ENCODE measurements at places on chromosomes 4 and X.

GRCh38 chrX:112731793-112732192, 52.1 kb upstream of the LHFPL1 start:
- no peak for DNase-seq

- no peak for DNase-seq
Observed at GRCh38 chrX:104189837-104190236, 23.6 kb downstream of the FAM199X start.

- no peak for DNase-seq
Observed at GRCh38 chr4:113468165-113469022, 293.1 kb downstream of the CAMK2D start.

- no peak for DNase-seq
Observed at GRCh38 chr4:22500831-22501714, 14.8 kb downstream of the ADGRA3 start.

- no peak for DNase-seq
Observed at GRCh38 chrX:84046403-84046984, 141.5 kb downstream of the RPS6KA6 start.

- DNase-seq: no peak
Observed at GRCh38 chr4:17468619-17469221, 43.2 kb downstream of the QDPR start.

DNA sequence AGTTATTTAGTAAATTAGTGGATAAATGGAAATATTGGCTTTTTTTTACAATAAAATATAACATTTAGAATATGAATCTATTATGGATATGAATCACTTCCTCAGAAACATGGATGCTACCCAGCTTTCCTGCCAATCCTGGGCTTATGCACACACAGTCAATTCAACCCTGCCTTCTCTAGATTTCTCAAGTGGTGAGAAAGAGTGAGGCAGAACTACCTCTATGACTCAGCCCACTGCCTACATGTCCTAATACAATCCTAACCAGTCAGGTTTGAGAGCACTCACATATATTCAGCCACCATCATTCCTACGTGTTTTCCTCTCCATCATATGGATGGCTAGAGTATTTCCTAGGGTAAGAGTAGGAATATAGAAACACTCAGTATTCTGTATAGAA, 91.1 kb upstream of the ANKRD50 start:
- no peak for DNase-seq

- DNase-seq: no peak
Observed at GRCh38 chr4:84366161-84366560, 132.9 kb downstream of the NKX6-1 start.

GRCh38 chr4:134632056-134632455, 430.5 kb upstream of the PABPC4L start:
- no peak for DNase-seq

DNA sequence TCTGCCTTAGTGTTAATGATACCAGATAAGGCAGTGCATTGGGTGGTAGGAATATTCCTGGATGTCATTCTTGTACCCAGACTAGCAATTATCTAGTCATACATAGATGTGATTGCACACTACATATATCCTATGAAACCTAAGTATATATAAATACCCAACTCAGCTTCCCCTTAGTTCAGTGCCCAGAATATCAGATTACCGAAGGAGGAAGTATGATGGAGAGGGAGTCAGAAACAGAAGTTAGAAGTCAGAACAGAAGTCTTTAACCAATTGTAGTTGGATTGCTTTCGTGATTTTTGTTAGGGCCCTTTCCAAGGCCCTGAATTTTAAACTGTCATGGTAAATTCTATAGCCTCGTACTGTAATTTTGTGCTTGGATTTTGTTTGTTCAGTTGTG, 42.9 kb downstream of the MOB1B start:
- no peak for DNase-seq

DNA sequence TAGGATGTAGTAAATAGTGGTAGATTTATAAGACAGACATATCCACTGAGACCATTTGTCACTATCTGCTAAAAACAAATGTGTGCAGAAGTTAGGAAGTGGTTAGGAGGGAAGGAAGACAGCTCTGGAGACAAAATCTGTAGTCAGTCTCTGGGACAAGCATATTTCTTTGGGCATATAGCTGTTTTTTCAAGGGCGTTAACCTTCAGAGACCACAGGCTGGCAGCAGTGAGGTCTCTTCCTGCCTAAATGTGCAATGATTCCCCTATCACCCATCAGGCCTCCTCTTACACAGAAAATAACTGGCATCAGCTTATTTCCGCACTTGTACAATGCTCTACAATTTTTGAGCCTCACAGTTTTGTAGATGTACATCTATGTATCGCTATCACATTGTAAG, 6.5 kb downstream of the TMEM150C start:
- DNase-seq: no peak

GRCh38 chr4:158314756-158315487, 104.6 kb downstream of the TMEM144 start:
- no peak for DNase-seq

DNA sequence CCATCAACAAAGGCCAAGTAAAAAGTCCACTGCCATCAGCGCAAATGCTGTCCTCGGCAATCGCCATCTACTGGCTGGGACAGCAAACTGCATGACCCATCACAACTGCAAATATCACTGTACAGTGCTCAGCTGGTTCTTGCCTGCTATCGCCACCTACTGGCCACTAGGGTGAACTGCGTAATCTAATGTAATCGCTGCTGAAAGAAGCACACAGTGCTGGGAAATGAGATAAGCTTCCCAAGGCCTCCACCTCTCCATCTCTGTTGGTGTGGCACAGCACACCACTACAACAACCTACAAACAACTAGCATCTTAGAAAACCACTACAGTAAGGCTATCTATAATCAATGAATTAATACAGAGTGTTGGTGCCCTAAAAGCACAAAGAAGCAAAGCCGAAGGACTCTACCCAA, 298.3 kb downstream of the TEX13A start:
- DNase-seq: no peak

- no peak for DNase-seq
Observed at GRCh38 chr4:185086053-185086452, 57.0 kb upstream of the SLC25A4 start.

DNA sequence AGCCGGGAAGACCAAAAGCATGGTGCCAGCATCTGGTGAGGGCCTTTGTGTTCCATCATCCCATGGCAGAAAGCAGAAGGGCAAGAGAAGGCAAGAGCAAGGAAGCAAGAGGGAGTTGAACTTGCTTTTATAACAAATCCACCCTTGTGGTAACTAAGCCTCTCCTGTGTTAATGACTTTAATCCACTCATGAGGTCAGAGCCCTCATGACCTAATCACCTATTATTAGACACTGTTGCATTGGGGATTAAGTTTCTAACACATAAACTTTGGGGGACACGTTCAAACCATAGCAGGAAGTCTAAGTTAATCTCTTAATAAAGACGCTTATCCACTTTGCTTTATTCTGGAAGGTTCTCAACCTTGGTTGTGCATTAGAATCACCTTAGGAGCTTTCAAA, 12.5 kb upstream of the PCYT1B start:
- no peak for DNase-seq

- DNase-seq: no peak
Observed at GRCh38 chr4:23353200-23353599, 536.6 kb downstream of the PPARGC1A start.

DNA sequence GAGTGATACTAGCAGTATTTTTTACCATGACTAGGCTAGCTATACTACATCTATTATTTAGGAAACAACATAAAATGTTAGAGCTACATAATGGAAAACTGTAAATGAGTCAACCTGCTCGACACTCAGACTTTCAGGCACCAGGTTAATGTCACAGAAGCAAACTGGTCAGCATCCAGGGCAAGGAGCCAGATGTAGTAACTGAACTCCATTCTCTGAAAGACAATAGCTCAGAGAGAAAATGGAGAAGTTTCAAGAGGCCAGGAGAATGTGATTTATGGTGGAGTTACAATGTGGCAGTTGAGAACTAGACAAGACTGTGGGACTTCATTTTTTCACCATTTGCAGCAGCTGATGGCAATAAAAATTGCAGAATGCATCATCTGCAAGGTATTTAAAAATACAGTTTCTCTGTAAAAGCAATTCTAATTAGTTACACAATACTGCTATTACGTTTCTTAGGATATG, 342.7 kb upstream of the PABPC4L start:
- DNase-seq: no peak

DNA sequence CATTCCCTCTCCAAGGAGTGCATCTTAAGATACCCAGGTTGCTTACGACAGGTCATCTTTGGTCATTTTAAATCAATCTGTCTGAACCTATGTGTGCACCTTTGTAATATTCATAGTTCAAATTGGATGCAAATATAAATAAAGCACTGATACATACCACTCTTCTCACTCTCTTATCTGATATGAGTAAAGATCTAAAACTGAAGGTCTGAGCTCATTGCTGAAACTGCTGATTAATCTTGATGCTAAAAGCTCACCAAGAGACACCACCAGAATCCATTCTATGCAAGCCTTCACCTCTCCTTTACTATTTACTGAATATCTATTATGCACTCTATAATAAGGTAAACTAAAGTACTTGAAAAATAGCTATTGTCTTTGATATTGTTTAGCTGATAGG, 16.6 kb downstream of the HSD17B13 start:
- DNase-seq: no peak

DNA sequence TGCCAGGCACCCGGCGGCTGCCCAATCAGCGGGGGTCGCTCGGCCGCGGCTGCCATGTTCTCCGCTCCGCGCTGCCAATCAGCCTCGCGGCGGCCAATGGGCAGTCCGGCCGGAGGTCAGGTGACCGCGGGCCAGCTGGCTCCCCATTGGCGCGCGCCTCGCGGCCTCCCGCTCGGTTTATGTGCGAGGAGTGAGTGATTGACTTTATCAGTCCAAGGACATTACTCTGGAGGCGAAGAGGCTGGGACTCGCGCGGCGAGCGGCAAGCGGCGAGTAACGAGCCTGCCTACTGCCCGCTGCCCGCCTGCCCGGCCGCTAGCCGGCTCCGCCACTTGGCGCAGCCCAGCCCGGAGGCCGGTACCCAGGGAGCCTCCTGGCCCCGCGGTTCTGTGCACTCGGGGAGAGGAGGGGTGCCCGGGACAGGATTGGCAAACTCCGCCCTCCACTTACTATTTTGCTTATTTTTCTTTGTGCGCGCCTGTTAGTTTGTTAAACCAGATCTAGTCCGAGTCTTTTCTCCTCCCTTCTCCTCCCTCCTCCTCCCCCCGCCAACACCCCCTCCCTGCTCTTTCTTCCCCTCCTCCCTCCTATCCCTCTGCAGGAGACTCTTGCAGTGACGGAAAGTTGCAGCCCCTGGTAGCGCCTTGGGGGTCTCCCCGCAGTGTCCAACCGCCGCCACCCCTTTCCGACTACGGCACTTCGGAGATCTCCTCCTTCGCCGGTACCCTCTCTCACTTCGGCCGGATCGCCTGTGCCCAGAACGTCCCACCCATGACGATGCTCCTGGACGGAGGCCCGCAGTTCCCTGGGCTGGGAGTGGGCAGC, at the start of gene ZIC3:
Gene ZIC3, plus strand, starts transcription at position 207 of the 825 bp plus-strand sequence. Its CDS starts 565 bp downstream, at position 772.
- no peak for DNase-seq

- DNase-seq: no peak
Observed at GRCh38 chr4:179666226-179666625, 2224.0 kb upstream of the AGA start.
